ENCODE measurements at places on chromosomes 1 and 21. TPM values are rescaled to one million over a fixed set of nuclear protein-coding genes. Genes with fewer than 3 reads are reported as not detected.

The SH3GLB1 gene
- total RNA-seq = 51.5 TPM

The RORC gene
- total RNA-seq = 10.3 TPM

The BSND gene
- total RNA-seq = not detected

The NEK2 gene
- total RNA-seq = 2.2 TPM

The UBL4B gene
- not detected for total RNA-seq

The TBX19 gene
- total RNA-seq = 0.63 TPM

The ARTN gene
- total RNA-seq = 0.75 TPM

The SLAMF8 gene
- 4.2 TPM for total RNA-seq

The MTX1 gene
- total RNA-seq = 27.0 TPM

DNA sequence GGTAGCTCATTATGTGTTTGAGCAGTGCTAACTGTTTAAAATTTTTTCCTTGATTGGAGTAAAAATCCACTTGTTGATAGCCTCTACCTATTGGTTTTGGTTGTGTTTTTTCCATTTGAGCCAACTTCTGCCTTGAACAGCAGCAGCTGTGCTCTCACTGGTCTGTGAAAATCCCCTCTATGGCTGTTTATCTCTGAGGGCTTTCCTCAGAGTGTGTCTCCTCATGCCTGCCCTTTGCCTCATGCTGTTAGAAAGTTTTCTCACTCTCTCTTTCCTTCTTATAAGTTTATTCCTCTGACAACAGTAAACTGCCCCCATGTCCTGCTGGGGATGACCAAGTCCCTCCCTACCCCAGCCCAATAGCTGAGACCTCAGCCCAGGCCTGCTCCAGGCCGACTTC is 14.1 kb downstream of the REG4 start:
- no peaks in the 10 kb centered on the region for H3K4me1 ChIP-seq
- no peaks in the 10 kb centered on the region for H3K27me3 ChIP-seq
- no peak for DNase-seq
- H3K36me3 ChIP-seq = no peaks in the 10 kb centered on the region
- no peak overlapping the region for H3K4me3 ChIP-seq

- H3K27me3 ChIP-seq = no peaks in the 10 kb centered on the region
- no peaks in the 10 kb centered on the region for H3K36me3 ChIP-seq
- no peak for DNase-seq
Observed at GRCh38 chr1:106534612-106535011, 521.9 kb upstream of the PRMT6 start.

DNA sequence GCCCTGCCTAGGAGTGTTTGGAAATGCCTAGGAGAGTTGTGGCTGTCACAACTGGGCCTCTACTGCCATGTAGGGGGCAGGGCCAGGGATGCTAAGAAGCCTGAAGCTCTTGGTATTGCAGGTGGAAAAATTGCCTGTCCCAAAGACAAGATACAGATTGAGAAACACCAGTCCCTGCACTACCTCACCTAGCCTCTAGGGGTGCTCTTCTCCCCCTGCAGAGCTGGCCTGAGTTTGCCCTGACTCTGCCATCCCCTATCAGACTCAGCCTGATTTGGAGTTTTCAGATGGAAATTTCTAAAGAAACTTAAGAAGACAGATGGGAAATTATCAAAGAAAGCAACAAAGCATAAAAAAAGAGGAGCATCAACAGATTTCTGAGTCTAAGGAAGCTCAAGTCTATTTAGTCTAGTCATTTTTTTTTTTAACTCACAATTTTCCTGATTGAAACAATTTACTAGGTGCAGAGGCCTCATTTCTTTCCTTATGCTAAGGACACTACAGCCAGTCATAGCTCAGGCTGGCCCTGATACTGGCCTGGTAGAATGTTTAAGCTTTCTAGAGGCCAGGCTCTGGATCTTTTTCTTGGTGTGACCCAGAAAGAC is 61.4 kb upstream of the LRRN2 start:
- no peak for DNase-seq
- H3K4me3 ChIP-seq = no peak overlapping the region
- no peaks in the 10 kb centered on the region for H3K4me1 ChIP-seq
- H3K36me3 ChIP-seq = no peaks in the 10 kb centered on the region

DNA sequence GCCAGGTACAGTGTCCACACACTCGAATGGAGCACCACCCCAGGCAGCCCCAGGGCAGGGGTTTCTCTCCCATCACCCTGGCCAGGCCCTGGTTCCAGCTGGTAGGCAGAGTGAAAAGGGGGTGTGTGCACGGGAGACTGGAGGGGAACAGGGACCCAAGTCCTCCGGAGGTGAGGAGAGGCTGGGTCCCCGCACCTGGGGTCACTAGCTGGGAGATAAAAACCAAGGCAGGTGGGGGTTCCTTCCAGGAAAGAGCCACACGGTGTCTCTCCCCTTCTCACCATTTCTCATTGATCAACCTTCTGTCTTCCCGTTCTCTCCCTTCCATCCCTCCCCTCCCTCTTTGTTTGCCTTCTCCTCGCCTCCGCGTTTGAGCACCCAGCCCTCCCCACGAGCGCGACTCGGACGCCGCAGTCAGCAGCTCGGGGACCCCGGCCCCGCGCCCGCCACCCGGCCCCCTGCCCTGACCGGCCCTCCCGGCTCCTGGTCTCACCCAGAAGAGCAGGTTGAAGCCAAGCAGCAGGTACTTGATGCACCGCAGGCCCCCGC is 358 bp downstream of the TSPAN2 start:
- no peaks in the 10 kb centered on the region for H3K27me3 ChIP-seq
- peak overlapping the region; percentile 94 for H3K27ac ChIP-seq
- no peaks in the 10 kb centered on the region for H3K36me3 ChIP-seq
- H3K4me3 ChIP-seq = peak overlapping the region; percentile 61

DNA sequence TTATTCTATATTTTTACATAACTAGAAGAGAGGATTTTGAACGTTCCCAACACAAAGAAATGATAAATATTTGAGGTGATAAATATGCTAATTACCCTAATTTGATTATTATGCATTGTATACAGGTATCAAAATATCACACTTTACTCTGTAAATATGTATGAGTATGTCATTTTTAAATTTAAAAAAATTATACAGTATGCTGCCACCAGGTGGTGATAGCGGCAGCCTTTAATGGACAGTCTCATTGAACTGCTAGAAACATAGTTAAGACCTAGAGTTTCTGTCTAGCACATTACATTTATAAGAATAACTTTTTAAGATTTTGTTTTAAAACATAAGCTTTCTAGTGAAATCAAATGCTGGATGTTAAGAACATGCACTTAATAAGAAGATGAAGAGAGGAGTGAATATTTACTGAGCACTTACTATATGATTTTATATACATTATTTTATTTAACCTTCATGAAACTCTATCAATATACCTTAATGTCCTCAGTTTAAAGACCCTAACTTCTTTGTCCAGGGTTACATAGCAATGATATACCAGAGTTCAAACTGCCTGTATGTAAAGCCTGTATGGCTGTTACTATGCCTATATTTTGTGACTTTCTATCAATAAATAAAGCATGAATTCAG is 207.1 kb downstream of the NUF2 start:
- no peaks in the 10 kb centered on the region for H3K27me3 ChIP-seq
- H3K27ac ChIP-seq = no peak overlapping the region
- DNase-seq = no peak

DNA sequence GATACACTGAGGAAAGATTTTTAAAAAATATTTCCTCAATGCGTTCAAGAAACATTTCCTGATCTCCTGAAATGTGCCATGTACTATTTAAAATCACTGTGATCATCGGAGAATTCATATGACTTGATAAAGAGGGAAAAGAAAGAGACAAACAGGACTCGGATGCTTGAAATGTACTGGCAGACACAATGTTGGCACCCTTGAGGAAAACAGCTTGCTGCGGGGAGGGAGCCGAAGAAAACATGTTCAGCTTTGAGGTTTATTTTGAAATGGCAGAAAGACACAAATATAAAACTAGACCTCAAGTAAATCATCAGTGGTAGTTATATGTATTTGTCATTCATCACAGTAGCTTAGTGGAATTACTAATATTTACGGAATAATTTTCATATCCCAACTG is 100.9 kb upstream of the BRINP3 start:
- H3K27ac ChIP-seq = no peak overlapping the region
- H3K4me3 ChIP-seq = no peak overlapping the region
- no peaks in the 10 kb centered on the region for H3K4me1 ChIP-seq
- H3K27me3 ChIP-seq = no peaks in the 10 kb centered on the region
- no peak for DNase-seq

GRCh38 chr1:42524330-42524729 is 61.2 kb downstream of the CCDC30 start:
- no peaks in the 10 kb centered on the region for H3K4me1 ChIP-seq
- H3K36me3 ChIP-seq = no peaks in the 10 kb centered on the region
- H3K27ac ChIP-seq = no peak overlapping the region
- no peak for DNase-seq

- no peaks in the 10 kb centered on the region for H3K36me3 ChIP-seq
- peaks cover 19% of the 10 kb centered on the region for H3K4me1 ChIP-seq
- H3K27ac ChIP-seq = peak within 1 kb of the TSS; percentile 77
- H3K4me3 ChIP-seq = peak within 1 kb of the TSS; percentile 97
- H3K27me3 ChIP-seq = no peaks in the 10 kb centered on the region
Observed at GRCh38 chr21:32278518-32279376, at the start of gene MIS18A. Gene MIS18A, minus strand, starts transcription at chr21:32279049. Its CDS starts 35 bp downstream, at chr21:32279014.

Data from right atrium auricular region (tissue), 2 donors.